ENCODE measurements at places on chromosomes 7 and 10.

DNA sequence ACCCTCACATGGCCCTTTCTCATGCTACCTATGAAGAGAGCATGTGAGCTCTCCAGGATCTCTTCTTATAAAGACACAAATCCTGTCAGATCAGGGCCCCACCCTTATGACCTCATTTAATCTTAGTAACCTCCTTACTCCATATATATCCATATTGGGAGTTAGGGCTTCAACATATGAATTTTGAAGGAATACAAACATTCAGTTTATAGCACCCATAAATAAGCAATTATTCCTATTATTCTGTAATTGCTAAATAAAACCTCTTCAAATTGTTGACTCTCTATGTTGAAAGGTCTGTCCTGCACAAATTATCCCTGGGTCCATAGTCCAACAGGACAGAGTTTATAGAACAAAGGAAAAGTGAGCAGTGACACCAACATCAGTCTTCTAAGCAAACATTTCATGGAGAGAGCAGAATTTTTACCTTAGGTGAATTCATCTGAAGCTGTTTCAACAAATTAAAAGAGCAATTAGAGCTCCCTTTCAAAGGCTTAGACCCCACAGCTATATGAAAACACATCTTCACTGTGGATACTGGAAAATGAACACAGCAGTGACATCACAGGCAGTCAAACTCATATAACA, 12.2 kb downstream of the DOCK4 start:
- DNase-seq = no peak

DNA sequence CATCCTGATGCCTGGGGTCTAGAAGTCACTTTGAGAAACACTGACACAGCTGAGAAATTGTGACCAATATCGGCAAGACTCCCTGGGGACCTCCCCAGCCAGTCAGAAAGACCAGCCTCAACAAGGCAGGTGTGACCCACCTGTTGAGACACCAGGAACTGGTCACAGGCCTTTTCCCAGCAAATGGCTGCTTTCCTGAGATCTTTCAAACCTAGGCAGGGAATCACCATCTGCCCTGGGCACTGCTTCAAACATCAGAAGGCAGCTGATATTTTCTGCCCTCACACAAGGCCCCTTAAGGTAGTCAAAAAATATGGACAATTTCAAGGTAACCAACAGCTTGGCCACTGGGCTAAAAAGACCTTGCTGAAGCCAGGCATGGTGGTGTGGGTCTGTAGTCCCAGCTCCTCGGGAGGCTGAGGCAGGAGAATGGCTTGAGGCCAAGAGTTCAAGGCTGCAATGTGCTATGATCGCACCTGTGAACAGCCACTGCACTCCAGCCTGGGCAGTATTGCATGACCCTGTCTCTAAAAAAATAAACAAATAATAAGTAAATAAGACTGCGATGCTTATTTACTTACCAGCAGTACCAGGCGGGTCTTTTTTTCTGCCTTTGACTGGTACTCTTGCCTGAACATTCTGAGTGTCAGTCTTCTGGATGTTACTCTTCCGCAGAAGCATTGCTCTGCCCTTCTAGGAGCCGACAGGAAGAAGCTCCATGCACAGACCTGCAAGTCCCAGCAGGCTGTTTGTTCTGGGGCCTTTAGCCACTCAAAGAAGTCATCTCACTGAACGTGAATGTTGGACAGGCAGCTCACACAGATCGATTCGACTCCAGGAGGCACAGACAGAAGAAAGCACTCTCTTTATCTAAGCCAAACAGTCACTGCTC, 59.7 kb downstream of the SORBS1 start:
- DNase-seq = no peak

DNA sequence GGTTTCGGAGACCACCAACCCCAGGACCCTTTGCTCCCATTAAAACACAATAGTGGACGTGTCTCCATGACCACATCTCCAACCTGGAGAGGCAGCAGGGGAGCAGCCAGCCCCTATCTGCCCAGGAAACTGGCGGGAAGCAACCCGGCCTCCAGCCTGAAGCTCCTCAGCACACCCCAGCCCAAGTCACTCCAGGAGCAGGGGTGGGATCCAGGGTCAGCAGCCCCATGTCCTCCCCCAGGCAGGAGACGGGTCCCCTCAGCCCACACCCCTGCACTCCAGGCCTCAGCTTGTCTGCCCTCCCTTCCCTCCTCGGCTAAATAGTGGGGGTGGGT, 601 bp downstream of the ADAM8 start:
- no peak for DNase-seq

DNA sequence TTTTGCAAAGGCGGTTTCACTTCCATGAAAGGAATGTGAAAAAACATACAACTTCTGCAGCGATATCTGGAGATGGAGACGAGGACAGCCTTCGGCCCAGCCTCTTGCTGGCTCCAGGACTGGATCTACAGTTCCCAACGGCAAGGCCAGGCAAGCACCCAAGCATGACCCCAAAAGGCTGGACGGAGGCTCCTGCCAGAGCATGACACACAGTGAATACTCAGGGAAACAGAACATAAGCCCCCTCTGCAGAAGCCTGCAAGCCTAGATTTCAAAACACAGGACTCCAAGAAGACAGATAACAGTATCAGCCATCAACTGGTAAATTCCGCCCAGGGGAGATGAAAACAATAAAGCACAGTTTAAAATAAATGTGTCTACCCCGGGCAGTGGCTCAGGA, 3.3 kb upstream of the LRRC27 start:
- DNase-seq = no peak

- DNase-seq = peak; percentile 93
These were observed 538 bp downstream of the TRIM8 start for GRCh38 chr10:102644646-102645387.

- DNase-seq = peak; percentile 89
These were observed 5.2 kb downstream of the DMBT1 start for GRCh38 chr10:122565766-122566206.

- no peak for DNase-seq
These were observed 40.5 kb downstream of the SPDYE5 start for GRCh38 chr7:75532639-75533038.

- DNase-seq = no peak
These were observed 136.5 kb downstream of the SFMBT2 start for GRCh38 chr10:7274293-7274692.

- DNase-seq = no peak
These were observed 287.1 kb upstream of the NEBL start for GRCh38 chr10:21184216-21184615.

GRCh38 chr10:108425283-108425964, 1260.9 kb upstream of the SORCS1 start:
- no peak for DNase-seq

GRCh38 chr10:119414081-119414611, 128.4 kb downstream of the RGS10 start:
- no peak for DNase-seq

DNA sequence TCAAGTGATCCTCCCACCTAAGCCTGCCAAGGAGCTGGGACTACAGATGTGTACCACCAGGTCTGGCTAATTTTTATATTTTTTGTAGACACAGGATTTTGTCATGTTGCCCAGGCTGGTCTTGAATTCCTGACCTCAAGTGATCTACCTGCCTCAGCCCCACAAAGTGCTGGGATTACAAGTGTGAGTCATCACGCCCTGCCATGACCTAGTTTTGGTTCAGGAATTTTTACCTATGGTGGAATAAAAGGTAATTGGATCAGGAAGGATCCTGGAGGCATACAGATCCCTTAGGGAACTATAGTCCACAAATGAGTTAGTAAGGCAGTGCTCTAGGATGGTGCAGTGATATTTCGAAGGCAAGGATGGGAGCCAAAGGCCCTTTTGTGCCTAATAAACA, 717.9 kb downstream of the PHTF2 start:
- DNase-seq = no peak

- no peak for DNase-seq
These were observed 213.7 kb downstream of the TWIST1 start for GRCh38 chr7:18903695-18904094.

- DNase-seq = no peak
These were observed 584.7 kb downstream of the PHTF2 start for GRCh38 chr7:78383096-78383880.

DNA sequence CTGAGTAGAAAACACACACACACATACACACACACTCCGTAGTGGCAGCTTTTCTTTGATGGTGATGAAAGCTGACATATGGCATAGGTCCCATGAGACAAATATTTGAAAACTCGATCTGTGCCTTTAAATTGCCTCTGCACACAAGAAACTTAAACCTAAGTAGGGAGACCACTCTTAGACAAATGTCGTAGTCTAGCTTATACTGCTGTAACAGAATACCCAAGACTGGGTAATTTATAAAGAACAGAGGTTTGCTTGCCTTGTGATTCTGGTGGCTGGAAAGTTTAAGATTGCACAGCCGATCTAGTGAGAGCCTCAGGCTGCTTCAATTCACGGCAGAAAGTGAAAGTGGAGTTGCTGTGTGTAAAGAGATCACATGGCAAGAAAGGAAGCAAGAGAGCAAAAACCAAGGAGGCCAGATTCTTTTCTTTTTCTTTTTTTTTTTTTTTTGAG, 489.4 kb upstream of the SORCS1 start:
- DNase-seq = no peak

DNA sequence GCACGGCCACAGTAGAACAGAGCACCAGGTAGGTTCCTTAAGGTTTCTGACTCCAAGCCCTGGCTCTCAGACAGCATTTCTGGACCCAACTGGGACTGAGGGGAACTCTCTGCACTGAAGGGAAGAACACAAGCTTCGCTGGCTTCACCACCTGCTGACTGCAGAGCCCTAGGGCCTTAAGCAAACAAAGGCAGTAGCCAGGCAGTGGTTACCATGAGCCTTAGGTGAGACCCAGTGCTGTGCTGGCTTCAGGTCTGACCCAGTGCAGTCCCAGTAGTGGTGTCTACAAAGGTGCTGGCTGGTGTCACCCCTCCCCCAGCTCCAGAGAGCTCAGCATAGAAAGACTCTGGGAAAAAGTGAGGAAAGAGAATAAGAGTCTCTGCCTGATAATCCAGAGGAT, 59.5 kb downstream of the SIRT1 start:
- DNase-seq = no peak

- DNase-seq = no peak
These were observed 4.5 kb upstream of the EMX2 start for GRCh38 chr10:117537904-117538524.

DNA sequence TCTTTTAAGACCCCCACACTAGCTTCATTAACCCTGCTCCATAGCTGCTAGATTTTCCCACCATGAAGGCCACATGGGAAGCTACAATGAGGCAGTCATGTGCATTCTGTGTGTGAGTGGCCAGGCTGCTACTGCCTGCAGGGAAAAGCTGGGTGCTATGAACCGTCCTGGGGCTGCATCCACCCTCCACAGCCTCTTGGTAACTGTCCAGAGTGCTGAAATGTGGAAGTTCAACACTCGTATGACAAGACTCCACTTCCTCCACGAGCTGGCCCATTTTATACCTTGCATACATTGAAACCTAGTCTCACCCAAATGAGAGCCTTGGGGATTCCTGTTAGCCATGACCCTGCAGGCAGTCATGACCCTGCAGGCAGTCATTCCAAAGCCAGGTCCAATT, 59.4 kb downstream of the CUZD1 start:
- DNase-seq = no peak

- DNase-seq = no peak
These were observed 150.4 kb downstream of the PPP1R3A start for GRCh38 chr7:113768387-113768786.

GRCh38 chr10:48251525-48252353, 22.8 kb downstream of the FRMPD2 start:
- no peak for DNase-seq

DNA sequence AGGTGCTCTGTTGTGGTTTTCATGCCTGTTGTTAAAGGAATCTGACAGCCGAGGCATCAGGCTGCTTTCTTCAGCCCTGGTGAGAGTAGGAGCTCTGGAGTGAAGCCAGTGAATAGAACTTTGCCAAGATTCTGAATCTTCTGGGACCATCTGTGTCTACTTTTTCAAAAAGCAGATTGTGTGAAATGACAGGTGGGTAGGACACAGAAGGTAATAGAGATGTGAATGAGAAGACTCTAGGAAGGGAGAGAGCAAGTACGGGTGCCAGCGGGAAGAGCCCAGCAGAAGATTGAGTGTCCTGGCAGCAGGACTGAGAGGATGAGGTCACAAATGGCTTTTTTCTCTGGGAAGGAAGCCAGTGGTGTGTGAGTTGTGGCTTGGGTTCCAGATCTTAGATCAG, 429.2 kb downstream of the SDK1 start:
- no peak for DNase-seq

DNA sequence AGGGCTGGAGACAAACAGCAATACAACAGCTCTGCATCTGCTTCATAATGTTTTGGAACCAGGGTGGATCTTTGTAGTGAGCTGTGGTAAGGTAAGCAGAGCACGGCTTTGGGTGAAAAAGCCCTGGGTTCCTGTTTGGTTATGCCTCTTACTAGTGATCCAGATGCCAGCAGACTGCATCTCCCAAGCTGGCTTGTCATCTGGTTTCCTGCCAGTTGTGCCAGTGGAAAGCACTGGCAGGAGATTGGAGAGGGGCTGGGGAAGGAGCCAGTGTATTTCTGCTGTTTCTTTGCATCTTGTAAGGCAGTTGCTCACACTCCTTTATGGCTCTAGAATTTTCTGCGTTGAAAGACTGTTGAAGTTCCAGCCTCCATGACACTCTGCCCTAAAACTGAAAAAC, 137.6 kb downstream of the TSPAN12 start:
- DNase-seq = no peak

GRCh38 chr7:106848851-106849442, 16.1 kb upstream of the PIK3CG start:
- no peak for DNase-seq

GRCh38 chr7:129855234-129855673, 97.5 kb downstream of the UBE2H start:
- DNase-seq = no peak

DNA sequence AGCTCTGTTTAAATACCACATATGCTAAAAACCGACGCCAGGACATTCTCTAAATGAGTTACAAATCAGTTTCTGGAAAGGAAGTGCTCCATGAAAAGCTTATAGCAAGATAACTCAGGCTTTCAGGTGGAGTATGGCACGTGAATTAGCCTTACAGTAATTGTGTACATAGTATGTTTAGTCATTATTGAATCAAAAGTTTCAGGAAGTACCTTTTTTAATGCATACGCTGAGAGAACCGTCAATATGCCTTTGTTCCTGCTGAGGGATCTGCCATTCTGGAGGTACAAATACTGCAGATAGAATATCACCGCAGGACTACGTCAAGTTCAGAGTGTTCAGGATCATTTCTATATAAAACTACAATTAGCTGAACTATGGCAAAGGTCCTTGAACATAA, 45.7 kb downstream of the ANKMY2 start:
- DNase-seq = no peak

DNA sequence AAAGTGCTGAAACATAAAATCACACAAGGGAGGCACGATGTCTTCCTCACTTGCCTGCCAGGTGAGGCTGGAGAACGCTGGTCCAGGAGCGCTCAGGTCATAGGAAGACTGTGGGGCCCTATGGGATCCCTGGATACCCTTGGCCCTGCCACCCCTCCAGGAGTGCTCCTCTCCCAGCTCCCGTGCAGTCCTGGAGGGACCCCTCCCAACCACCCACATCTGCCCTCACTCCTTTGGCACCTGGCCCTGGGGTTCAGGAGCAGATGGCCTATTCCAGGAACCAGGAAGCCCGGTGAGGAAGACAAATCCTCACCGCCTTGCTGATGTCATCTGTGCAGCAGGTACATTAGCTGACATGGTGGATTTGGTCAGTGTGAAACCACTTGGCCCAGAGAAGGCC, 3.7 kb upstream of the CXCL12 start:
- peak; percentile 55 for DNase-seq

- DNase-seq = no peak
These were observed 199.4 kb downstream of the STK31 start for GRCh38 chr7:23909426-23909825.

GRCh38 chr10:35124540-35124939, 2.1 kb upstream of the CREM start:
- no peak for DNase-seq

GRCh38 chr7:96770758-96771157, 61.1 kb upstream of the SEM1 start:
- DNase-seq = no peak

Measured in activated effector memory CD4-positive, alpha-beta T cell treated with anti-CD3 and anti-CD28 coated beads, Interleukin-2, amount 50 U/mL, for 16 hours (primary cell).